NCI-H345 (cell line): ENCODE measurements at places on chromosomes 6 and 20.

GRCh38 chr6:43089874-43090558, 13.9 kb downstream of the PTK7 start:
- DNase-seq: no peak

DNA sequence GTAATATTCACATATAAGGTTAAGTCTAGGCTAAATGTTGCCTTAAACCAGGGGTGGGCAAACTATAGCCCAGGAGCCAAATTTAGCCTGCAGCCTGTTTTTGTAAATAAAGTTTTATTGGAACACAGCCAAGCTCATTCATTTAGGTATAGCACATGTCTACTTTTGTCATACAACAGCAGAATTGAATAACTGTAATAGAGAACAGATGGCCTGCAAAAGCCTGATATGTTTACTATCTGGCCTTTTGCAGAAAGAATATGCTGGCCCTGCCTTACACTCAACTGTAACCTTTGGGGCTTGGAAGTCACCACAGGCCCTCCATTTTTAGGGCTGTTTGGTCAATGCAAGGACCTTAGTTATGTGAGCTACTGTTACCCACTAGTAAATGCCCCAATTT, 17.7 kb upstream of the BCLAF1 start:
- peak; percentile 63 for DNase-seq

GRCh38 chr6:107083047-107083768, 32.1 kb downstream of the BEND3 start:
- DNase-seq: no peak

DNA sequence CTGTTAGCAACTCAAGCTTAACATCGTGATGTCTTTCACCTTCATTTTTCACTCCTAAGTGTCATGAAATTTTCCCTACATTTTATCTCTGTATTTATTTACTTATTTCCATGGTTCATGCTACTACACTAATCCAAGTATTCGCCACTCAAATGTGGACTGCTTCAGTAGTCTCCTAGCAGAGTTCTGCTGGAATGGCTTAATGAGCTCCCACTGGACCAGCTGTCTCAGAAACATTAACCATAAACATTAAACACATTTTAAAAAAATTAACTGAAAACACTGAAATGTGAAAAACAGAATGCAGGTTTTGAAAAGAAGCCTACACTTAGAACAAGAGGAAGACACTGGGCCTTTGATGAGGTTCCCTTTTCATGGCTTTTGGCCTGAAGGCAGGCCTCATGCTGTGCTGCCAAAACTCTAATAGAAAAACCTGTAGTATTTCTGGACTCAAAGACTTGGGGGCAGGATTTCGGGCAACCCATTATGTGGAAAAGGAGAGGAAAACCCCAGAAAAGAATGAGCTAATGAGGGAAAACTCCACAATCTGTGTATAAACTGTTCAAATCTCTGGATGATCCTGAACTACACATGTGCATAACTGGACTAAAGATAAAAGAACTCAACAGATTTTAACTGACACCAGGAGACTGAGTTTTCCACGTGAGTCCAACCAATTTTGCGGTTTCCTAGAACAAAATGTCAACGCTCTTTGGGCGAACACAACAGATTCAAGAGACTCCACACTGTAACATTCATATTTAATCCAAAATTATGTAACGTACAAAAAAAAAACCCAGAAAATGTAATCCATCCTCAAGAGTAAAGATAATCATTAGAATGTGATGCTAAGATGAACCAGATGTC, 33.0 kb downstream of the SAMD3 start:
- no peak for DNase-seq

DNA sequence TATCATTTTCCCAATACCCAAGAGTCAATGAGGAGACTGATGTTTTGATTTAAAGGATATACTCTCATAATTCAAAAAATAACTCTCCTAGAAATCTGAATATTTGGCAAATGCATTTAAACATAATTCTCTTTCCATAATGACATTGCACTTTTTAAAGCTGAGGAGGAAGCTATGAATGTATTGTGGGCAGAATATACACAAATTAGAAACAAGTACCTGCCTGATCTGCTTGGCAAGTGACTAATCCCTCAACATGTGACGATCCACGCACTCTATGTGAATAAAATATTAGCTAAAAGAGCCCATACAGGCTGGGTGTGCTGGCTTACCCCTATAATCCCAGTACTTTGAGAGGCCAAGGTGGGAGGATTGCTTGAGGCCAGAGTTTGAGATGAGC, 88.3 kb upstream of the CCDC28A start:
- no peak for DNase-seq

DNA sequence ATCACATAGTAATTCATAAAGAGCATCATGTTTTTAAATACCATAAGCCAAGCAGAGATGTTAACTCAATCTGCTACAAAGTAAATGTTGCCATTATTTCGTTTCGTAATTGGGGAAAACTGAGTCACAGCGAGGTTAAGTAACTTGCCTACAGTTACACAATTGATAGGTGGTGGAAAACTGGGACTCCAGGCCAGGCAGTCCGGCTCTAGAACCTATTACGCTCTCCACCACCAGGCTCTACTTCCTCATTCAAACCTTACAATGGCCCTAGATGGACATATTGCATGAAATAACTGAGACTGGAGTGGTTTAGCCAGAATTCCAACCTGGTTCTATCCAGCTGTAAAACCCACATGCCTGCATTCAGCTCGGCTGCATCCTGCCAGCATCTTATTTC, 58.2 kb downstream of the LINC00237 start:
- no peak for DNase-seq

DNA sequence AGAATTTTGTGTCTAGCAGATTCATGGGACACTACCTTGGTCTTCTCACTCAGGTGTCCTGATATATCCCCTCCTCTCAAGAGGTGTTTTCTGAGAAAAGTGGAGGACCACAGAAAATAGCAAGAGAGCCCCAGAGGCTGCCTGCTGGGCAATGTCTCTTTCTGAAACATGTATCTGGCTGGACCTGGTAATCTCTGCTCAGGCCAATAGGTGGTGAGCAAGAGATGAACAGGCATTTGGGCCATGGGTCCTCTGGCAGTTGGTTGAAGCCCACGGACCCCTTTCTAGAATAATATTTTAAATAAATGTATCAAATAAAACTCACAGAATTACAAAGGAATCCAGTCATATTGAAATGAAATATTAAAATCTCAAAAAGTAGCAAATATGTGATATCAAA, 8.8 kb upstream of the THBD start:
- no peak for DNase-seq

GRCh38 chr6:35463292-35463691, 4.9 kb upstream of the RPL10A start:
- no peak for DNase-seq

DNA sequence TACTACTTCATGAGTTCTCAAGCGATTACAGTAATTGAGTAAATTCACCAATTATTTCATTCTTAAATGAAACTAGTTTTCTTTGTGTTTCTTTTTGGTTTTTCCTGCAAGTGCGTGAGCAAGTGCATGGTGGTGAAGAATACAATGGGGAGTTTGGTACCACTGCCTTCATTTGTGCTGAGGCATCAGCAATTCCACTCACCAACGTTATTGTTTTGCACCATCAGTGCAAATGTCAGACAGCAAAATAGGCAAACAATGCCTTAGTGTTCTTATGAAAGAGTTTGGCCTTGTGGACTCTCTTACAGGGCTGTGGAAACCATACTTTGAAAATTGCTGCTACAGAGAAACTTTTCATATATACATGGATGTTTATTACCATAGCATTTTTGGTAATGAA, 8.2 kb downstream of the CDH26 start:
- DNase-seq: no peak

DNA sequence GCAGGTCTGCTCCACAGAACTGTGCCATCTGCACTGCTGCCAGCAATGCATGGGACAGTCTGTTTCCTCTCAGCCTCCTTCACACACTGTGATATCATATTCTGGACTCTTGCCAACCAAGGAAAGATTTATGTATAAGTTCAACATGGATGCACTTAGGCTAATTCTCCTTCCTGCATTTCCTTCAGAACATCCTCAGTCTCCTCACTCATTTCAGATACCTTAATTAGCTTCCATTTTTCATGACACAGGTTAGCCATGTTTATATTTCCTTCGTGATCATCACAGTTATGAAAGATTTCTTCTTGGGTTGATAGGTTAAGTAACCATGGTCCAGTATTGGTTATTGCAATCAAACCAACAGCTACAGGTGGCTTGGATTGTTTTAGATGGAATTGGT, 46.4 kb upstream of the DDR1 start:
- no peak for DNase-seq

DNA sequence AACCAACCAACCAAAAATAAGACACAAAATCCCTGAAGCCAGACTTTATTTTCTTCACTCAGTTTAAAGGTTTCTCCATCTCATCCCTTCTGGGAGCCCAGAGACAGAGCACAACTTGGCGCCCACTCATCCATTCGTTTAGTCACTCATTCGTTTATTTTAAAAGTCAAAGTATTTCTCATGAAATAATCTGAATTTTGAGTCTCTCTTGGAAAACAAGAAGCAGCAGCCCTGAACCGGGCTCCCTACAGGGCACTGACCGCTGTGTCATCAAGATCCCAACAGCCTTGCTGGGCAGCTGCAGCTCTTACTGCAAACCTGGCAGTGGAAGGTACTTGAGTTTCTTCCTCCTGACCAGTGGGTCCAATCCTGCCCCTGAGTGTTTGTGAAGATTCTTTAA, 171.6 kb downstream of the THBS2 start:
- DNase-seq: no peak

GRCh38 chr6:157385482-157385881, 4.5 kb downstream of the ZDHHC14 start:
- no peak for DNase-seq

DNA sequence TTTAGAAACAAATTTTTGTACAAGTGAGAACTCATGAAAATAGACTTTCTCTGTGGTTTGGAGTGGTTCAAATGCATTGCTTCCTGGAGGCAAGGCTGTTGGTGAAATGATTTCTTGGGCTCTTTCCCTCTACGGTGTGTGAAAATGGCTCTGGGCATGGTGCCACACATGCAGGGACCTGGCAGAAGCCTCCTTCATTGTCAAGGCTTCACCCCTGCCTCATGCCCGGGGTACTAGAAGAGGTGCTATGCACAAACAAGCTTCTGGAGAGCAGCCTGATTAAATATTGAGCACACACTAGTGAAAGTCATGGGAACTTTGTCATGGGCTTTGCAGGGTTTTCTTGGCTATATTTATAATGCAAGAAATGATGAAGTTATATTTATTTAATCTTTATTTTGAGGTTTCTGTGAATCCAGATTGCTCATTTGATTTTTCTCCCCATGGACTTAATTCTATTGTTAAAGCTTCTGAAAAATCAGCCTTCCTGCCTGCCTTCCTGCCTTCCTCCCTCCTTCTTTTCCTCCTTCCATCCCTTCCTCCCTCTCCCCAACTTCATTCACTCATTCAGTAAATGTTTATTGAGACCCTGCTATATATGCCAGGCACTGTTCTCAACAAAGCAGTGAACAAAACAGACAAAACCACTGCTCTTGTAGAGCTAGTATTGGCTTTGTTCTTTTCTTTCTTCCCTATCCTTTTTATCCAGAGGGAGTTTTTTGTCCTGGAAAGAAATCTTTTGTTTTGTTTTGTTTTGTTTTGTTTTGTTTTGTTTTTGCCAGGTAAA, 21.0 kb downstream of the C6orf89 start:
- peak; percentile 67 for DNase-seq

DNA sequence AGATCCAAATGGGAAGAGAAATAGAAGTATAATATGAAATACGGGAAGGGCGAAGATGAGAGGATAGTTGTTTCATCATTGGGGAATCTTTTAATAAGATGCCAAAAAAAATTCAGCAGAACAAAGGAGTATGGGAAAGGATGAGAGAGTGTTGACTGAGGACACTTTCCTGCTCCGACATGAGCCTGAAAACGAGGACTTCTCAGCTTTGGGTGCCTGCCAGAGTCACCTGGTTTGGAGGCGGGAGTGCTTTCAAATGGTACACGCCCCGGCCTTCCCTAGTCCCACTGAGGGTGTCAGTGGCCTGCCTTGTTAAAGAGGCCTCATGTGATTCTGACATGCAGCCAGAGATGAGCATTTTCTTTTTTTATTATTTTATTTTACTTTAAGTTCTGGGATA, 250.9 kb downstream of the ANKRD60 start:
- DNase-seq: no peak

DNA sequence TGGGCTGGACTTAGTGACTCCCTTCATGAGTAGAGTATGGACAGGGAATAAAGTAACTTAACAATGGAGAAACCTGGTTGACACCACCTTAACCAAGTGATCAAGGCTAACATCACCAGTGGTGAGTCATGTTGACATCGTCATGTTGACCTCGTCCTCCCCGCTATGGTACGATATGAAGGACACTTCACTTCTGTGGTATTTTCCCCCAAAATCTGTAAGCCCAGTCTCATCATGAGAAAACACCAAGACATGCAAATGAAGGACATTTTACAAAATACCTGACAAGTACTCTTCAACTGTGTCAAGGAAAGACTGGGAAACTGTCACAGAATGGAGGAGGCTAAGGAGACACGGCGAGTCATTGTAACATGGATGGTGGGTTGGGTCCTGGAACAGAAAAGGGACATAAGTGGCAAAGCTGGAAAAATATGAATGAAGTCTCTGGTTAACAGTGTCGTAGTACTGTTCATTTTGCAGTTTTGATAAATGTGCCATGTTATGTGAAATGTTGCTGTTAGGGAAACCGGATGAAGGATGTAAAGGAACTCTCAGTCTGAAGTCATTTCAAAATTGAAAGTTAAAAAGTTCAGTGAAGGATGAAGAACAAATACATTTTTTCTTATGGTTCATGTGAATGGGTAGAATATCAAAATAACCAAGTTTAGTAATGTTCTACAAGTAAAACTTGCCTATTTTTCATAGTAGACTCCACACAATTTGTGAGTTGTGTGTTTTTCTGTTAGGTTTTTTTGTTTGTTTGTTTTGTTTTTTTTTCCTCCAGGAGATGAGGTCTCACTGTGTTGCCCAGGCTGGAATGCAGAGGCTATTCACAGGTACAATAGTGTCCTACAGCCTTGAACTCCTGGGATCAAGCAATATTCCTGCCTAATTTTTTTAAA, 247.5 kb downstream of the TMEM242 start:
- DNase-seq: no peak

DNA sequence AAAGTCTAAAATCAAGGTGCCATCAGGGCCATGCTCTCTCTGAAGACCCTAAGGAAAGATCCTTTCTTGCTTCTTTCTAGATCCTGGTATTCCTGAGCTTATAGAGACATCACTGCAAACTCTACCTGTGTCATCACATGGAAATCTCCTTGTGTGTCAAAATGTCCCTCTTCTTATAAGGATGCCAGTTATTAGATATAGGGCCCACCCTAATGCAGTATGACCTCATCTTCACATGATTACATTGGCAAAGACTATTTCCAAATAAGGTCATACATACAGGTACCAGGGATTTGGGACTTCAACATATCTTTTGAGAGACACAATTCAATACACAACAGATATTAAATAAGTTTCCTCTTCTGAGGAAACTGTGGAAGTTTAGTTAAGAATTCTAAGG, 123.9 kb downstream of the UNC5CL start:
- DNase-seq: no peak

- no peak for DNase-seq
Measured at GRCh38 chr6:149581349-149581748, 15.2 kb downstream of the GINM1 start.
